ENCODE measurements at places on chromosomes 16 and 17.

DNA sequence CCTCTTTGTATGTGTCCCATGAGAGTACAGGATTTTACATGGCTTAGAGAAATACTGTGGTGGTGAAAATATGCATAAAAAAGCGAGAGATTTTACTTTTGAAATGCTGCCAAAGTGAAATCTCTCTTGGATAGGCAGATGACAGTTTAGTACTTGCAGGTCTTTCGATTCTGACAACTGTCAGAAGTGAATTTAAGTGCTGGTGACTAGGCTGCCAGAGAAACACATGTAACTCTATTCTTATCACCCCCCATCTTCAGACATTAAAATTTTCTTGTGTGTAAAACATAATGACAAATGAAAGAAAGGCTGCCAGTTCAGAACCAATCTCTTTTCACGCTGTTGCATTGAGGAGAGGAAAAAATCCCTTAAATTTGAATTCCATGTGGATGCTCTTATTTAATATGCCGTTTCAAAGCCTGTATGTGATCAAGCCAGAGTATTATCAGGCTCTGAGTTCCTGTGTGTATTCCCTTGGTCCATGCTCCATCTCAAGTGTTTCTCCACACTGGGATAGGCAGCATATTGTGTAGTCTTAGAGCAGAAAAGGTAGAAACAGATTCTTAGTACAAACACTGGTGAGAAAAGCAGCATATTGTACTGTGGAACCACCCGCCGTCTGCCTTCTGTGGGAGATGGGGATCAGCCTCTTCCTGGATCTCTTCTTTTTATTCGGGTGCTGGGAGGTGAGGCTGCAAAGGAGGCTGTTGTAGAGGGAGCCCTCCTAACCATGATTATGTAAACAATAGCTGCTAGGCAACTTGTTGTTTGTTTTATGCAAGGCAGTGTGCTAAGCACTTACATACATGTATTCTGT is 291.3 kb downstream of the WWOX start:
- DNase-seq = no peak

GRCh38 chr17:10836966-10837590 is 809 bp downstream of the PIRT start:
- no peak for DNase-seq

GRCh38 chr17:69608808-69609472 is 194.4 kb downstream of the MAP2K6 start:
- no peak for DNase-seq

DNA sequence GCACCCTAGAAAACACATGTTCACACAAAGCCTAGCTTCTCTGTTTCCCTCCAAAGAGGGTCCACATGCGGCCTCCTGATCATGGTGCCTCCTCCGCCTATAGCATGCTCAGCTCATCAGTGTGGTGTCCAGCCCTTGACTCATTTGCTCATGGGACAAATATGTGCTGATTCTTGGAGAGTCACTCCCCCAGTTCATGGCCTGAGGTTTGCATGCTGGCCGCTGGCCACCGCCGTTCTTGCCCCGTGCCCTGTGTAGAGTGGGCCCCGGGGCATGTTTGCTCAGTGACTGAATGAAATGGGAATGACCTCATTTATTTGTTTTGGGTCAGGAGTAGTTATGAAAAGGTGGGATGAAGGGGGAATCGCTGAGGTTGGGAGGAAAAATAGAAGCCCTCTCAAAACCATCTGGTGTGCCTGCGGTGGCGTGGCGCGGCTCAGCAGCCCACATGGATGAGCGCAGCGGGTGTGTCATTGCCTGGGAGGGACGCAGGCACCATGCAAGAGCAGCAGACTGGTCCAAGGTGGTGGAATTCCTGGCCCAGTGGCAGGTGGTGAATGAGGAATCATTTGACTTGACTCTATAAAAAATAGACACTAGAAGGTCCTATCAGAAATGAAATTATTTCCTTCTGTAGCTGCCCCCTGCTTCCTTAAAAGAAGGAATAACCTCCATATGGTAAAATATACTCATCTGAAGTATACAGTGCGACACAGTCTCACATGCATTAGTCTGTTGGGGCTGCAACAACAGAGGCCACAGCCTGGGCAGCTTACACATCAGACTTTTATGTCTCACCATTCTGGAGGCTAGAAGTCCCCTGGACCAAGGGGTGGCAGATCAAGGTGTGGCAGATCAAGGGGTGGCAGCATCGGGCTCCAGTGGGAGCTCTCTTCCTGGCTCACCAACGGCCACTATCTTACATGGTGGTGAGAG is 31.7 kb downstream of the CRISPLD2 start:
- no peak for DNase-seq

All from CD4-positive, alpha-beta T cell treated with Interleukin-2 at 100 ng/mL for 4 hours (primary cell).